ENCODE measurements at places on chromosomes 2 and 18.

GRCh38 chr2:172655091-172655837, 80.4 kb upstream of the RAPGEF4 start:
- DNase-seq = no peak

DNA sequence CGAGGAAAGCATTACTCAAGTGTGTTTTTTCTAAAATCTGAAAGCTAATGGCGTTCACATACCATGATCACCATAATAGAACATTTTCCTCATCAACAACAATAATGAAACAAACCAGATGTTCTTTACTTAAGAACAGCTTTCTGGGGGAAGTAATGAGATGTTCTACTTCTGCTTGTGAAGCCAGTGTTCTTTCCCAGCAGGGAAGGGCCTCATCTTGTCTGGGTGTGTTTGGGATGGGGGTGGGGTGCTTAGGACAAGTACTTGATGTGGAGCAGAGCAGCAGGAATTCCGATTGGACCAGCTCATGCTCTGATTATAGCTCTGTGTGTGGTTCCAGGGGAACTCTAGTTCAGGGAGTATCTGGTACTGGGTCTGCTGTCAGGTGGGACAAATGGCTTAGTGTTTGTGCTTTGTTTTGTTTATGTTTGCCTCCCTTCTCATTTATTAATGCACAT, 163.0 kb upstream of the NOSTRIN start:
- no peak for DNase-seq

GRCh38 chr18:13716916-13717315, 9.4 kb downstream of the FAM210A start:
- DNase-seq = no peak

DNA sequence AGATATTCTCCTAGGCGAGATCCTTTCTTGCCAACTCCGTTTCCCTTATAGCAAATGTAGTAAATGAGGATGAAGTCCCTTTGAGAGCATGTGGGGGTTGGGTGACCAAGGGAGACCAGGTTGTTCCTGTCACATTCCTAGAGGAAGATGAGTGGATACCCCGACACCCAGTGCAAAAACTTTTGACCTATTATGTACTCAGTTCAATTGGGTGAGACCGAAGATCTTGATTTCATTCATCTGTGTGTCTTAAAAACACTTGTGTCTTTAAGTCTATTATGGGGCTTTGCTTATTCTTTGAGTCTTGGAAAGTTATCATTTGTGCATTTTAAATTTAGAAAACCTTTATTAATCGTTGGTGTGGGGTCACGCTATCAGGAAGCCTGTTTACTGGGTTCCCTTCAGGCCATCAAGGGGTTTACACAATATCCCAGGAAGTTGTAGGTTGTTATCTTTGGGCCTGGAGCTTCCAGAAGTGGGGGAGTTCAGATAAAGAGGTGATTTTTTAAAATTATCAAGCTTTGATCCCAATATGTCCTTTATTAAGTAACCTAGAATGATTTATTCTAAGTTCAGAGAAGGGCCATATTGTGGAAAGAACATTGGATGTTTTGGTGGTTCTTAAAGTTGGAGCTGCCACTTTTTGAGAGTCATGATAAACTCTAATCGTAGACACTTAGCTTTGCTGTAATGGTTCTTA, 2.8 kb downstream of the RHOB start:
- no peak for DNase-seq

GRCh38 chr18:60500960-60501359, 128.4 kb upstream of the MC4R start:
- no peak for DNase-seq

DNA sequence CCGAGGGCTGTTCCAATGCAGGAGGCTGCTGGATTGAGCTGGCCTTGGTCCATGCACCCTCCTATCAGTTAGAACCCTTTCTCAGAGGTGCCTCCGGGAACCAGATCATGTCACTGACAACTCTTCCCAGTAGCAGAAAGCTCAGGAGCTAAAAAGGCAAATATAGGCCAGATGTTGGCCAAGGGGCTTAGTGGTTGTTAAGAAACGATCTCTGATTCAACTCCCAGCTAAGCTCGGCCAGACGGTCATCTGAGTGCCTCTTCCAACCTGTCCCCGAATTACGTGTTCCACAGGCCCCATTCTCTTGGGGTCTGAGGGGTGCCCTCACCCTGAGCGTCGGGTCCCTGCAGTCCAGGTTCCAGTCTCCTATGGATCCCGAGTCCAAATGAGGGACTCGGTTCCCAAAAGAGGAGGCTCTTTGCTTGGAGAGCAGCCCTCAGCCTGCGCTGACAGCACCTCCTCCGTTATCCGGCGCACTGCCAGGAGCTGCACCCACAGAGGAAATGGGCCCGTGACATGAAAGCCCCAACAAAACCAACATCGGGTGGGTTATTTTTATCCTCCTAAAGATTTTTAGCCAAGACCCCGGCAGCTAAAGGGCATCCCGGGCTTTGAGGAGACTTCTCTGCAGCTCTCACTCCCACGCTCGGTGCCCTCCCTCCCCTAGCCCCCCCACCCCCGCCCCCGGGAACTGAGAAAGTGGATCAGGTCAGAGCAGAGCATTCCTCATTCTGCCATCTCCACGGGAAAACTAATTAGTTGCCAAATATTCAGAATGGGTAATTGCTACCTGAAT, 106.6 kb upstream of the ID2 start:
- no peak for DNase-seq

DNA sequence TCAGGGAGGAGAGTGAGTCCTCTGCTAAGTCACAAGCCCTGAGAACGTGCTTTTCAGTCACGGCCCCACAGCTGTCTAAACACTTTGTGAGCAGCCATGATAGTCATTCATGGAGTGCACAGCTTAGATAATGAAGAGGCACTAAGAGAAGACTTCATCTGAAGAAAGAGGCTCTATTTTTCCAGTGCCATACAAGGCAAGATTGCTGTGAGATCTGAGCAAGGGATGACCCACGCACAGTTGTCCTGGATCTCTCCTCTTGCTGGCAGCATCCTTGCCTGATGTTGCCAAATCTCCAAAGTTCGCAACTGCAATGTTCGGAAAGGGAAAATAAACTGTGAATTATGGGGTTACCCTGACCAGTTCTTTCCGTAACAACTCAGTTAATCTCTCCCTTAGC, 418.7 kb downstream of the MEIS1 start:
- DNase-seq = no peak

GRCh38 chr18:79211844-79212243, 142.7 kb downstream of the ATP9B start:
- DNase-seq = no peak

GRCh38 chr2:147642765-147643164, 202.1 kb upstream of the ACVR2A start:
- DNase-seq = no peak

DNA sequence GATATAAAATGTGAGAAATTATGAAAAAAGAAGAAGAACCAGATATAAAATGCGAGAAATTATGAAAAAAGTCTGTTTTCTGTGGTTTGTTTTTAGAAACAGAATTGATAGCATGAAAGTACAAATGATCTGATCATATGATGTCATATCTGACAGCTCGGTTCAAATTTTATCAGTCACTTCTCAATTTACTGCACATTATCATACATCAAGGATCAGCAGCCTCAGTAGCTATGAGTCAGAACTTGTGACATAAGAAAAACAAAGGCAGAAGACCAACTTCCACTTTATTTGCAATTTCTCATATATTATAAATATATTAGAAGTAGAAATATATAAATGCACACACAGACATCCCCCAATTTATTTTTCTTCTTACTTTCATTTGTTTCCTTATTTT, 634.0 kb downstream of the LRP1B start:
- no peak for DNase-seq

DNA sequence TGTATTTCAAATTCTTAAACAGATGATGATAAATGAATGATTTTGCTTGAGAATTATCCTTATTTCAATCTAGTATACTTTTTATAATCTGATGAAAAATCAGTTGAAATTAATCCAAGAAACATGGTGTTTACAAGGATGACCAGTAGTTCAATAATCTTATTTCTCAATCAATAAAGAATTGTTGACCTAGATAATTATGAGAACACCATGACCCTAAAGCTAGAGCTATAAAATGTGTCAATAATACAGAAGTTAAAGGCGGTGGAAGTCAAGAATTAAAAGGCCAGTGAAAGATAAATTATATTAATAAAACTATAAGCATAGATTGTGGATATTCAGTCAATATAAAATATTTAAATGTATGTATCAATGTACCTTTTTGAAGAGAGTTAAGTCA, 667.4 kb upstream of the GCFC2 start:
- DNase-seq = no peak

- no peak for DNase-seq
Measured at GRCh38 chr18:77006305-77007175, 126.0 kb downstream of the MBP start.

DNA sequence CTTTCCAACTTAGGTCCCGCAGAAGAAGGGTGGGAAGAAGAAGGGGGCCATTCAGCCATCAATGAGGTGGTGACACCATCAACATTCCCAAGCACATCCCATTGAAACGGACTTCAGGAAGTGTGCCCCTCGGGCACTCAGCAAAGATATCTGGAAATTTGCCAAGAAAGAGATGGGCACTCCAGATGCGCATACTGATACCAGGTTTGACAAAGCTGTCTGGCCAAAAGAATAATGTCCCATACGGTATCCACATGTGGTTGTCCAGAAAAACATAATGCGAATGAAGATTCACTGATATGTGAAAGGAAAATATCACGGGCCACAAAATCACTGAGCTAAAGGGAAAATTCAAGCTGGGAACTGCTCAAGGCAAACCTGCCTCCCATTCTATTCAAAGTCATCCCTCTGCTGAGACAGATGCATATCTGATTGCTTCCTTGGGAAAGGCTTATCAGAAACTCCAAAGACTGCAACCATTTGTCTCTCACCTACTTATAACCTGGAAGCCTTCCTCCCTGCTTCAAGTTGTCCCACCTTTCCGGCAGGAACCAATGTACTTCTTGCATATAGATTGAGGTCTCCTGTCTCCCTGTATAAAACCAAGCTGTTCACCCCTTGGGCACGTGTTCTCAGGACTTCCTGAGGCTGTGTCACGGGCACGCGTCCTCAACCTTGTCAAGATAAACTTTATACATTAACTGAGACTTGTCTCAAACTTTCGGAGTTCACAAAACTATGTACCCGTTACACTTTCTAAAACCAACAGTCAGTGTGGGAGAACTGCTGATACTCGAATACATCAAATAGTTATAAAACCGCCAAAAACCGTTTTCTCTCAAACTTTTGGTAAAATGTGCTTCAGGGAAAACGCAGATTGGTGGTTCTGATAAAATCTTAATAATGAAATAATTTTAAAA, 1.3 kb upstream of the PDK1 start:
- DNase-seq = peak; percentile 14

- no peak for DNase-seq
Measured at GRCh38 chr2:197183355-197183754, 127.2 kb downstream of the ANKRD44 start.

DNA sequence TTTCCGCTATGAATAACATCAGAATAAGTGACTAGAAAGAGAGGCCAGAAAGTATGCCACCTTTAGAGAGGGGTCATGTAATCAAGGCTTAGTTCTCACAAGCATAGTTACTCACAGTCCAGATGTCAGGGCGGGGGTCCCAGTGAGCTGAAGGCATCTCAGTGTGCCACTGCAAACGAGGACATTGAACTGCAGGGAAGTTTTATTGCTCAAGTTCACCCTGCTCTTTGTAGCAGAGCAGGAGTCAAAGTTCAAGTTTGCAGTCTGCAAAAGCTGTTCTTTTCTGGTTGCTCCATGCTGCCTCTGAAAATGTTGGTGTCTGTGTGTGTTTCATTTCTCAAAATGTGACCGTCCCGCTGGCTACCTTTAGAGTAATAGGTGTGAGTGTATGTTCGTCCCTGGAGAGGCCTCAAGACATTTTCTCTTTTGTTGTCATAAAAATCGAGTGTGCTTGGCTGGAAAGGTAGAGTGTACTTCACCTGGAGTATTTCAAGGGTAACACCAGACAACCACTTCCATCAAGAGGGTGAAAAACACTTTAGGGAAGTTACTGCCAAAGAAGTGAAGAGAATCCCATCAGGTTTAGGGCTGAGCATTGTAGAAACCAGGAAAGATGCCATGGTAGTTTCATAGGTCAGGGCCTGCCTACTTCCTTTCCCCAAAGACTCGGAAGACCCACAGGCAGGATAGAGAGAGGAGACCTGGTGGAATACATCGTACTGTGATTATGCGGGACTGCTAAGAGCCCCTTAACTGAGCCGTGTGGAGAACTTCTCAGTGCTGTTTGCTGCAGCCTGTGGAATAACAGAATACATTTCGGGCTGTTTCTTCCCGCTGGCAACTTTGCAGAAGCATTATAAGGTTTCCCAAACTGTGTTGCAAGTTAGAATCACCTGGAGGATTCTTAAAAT, 89.9 kb downstream of the LYPD6 start:
- no peak for DNase-seq

DNA sequence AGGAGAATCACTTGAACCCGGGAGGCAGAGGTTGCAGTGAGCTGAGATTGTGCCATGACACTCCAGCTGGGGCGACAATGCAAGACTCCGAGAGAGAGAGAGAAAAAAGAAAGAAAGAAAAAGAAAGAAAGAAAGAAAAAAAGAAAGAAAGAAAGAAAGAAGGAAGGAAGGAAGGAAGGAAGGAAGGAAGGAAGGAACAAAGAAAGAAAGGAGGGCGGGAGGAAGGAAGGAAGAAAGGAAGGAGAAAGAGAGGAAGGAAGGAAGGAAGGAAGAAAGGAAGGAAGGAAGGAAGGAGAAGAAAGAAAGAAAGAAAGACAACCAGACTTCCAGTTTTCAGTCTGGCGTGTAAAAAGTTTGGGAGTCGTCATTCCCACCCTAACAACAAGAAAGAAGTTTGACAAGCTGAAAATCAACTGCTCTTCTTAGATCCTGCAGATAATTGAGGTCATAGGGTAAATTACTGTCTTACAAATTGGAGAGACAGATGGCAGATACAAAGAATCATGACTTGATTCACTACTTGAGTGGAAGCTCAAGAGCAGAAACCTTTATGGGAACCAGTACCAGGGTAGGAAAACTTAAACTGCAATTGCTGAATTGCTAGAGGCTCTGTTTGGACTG, 15.1 kb upstream of the CYP27C1 start:
- no peak for DNase-seq

- DNase-seq = no peak
Measured at GRCh38 chr2:70516596-70516995, 37.0 kb downstream of the TGFA start.

GRCh38 chr2:162344617-162344950, 652 bp downstream of the GCA start:
- no peak for DNase-seq
